ENCODE measurements at places on chromosomes 7 and 10.

GRCh38 chr7:156160811-156161210, 348.5 kb upstream of the SHH start:
- no peak for DNase-seq

GRCh38 chr7:23284871-23285270, 14.3 kb upstream of the MALSU1 start:
- DNase-seq: no peak

GRCh38 chr10:94403380-94404213, 1.3 kb downstream of the TBC1D12 start:
- DNase-seq: no peak

DNA sequence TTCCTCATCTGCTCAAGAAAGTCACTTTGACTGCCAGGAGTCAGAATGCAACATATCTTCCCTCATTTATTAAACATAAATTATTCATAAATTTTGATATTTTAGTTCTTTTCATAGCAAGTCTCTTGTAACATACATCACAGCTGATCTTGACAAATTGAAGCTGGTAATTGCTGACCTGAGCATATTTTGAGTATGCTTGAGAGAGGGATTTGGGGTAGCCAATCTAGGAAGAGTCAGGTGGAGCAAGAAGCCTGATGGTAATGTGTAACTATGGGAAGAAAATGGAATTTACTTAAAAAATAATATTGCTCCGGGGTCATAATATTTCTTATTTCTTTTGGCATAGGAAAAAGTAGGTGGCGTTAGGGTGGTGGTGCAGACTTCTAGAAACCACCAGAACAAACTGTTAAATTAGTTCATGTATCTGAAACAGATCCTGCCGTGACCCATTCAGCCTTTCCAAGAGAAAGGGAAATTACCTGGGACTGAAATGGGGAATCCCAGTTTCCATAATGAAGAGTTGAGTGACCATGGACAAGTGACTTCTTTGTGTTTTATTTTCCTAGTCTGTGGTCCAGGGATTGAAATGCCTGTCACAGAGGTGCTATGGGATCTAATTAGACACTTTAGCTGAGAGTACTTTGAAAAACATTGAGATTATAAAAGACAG, 12.9 kb downstream of the CPED1 start:
- no peak for DNase-seq

DNA sequence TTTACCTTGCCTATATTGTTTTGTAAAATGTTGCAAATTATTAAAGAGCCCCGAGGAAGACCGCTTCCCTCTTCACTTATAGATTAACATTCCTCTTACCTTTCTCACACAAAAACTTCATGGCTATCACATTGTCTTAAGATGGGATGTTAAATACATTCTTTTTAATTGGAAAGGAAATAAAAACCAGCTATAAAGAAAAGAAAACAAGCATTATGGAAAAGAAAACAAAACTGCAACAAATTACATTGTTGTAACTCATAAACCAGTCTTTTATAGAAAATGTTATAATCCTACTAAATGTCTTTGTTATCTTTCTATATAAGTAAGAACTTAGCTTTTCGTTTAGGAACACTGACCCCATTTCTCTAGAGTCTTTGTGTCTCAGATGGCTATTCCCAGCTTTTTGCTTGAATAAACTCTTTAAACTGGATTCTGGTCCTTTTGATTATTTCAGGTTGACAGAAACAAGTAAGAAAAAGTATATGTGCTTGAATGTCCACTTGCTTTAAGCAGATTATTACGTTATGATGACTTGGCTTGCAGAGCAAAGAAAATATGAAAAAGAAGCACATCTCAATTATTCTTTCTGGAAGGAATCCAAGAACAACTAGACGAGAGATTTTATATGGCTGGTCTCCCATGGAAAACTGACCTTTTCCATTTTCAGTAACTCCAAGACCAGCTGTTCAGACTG, 128.2 kb downstream of the AKR1D1 start:
- DNase-seq: no peak

GRCh38 chr7:32154797-32155196, 84.6 kb upstream of the PDE1C start:
- DNase-seq: no peak

- no peak for DNase-seq
Measured at GRCh38 chr10:71754562-71754961, 18.8 kb downstream of the VSIR start.

- DNase-seq: no peak
Measured at GRCh38 chr7:103989200-103989784, at the start of gene RELN. Gene RELN (minus strand): TSS chr7:103989658. CDS start chr7:103989356, 302 bp downstream.

DNA sequence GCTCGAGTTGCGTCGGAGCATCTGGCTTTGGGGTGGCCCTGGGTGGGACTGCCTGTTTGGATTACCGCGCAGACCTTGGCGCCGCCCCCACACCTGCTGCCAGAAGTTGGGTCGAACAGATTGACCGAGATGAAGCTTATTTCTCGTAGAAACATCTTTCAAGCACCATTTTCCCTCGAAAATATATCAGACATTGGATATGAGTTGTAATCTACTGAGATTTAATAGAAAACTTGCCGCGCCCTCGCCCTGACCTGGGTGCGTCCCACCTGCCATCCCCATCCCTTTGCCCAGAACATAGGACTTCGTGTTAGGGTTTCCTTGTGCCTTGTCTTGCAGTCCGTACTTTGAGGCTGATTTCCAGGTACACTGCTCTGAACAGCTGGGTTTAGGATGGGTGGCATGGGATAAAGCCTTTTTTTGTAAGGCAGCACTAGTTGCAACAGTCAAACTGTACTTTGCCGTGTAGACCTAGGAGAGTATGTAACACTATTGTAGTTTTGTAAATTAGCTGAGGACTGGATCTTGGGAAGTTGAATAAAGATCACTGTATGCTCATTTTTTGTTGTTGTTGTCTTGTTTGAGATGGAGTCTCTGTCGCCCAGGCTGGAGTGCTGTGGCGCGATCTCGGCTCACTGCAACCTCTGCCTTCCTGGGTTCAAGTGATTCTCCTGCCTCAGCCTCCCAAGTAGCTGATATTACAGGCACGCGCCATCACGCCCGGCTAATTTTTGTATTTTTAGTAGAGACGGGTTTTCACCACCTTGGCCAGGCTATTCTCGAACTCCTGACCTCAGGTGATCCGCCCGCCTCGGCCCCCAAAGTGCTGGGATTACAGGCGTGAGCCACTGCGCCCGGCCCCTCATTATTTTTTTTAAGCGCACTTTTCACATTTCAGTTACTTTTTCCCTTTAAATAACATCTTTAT, 978 bp downstream of the OGDH start:
- no peak for DNase-seq

DNA sequence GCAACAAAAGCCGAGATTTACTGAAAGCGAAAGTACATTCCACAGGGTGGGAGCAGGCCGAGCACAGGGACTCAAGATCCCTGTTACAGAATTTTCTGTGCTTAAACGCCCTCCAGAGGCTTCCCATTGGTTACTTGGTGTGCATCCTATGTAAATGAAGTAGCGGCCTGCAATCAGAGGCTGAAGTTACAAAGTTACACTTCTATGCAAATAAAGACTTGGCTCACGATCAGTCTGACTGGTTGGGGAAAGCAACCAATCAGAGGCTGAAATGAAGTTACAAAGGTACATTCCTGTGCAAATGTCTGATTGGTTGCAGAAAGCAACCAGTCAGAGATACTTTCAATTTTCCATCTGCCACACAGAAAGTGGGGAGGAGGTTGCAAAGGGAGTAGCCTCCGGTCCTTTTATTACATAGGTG, 4.1 kb downstream of the ACBD7 start:
- no peak for DNase-seq

GRCh38 chr7:24725554-24726241, 31.6 kb downstream of the GSDME start:
- no peak for DNase-seq

DNA sequence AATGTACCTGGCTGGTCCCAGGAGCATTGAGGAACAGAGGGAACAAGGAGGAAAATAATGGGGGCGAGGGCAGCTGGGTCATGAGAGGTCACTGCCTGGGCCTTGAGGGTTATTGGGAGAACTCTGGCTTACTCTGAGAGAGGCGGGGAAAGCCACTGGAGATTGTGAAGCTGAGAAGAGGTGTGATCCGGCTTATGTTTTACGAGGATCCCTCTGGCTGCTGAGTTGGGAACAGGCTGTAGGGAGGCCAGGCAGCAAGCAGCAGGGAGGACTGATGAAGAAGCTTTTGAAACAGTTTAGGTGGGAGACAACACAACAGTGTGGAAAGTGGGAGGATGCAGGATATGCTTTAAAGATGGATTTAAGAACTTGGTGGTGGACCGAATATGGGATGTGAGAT, 87.3 kb downstream of the FANK1 start:
- DNase-seq: no peak

- no peak for DNase-seq
Measured at GRCh38 chr7:86814661-86815379, 171.1 kb downstream of the GRM3 start.

GRCh38 chr10:72235544-72236279, 19.6 kb upstream of the ASCC1 start:
- no peak for DNase-seq

DNA sequence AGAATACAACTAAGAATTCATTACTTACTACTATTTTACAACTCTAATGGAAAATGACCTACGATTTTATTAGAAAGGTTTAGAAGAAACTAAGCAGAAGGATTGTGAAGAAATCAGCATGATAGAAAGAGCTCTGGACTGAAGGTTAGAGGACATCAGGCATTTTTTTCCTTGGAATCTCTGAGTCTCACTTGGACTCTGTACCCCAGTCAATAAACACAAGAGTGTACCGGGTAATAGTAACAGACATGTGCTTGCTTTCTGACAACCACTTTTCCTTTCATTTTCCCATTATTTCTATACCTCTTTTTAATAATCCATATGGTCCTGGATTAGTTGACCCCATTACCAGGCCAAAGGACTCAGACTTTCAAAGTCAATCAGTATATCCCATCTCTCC, 1240.9 kb upstream of the LRRTM3 start:
- no peak for DNase-seq

- DNase-seq: no peak
Measured at GRCh38 chr7:128835790-128836641, 5.8 kb downstream of the FLNC start.

GRCh38 chr10:109914966-109915365, 8.3 kb downstream of the XPNPEP1 start:
- no peak for DNase-seq

GRCh38 chr7:19262826-19263225, 117.6 kb upstream of the FERD3L start:
- no peak for DNase-seq

GRCh38 chr7:22452960-22453558, 46.9 kb downstream of the STEAP1B start:
- DNase-seq: no peak

- DNase-seq: no peak
Measured at GRCh38 chr10:73226663-73227062, 20.4 kb downstream of the DNAJC9 start.

GRCh38 chr10:50874723-50875122, 10.7 kb downstream of the A1CF start:
- no peak for DNase-seq

DNA sequence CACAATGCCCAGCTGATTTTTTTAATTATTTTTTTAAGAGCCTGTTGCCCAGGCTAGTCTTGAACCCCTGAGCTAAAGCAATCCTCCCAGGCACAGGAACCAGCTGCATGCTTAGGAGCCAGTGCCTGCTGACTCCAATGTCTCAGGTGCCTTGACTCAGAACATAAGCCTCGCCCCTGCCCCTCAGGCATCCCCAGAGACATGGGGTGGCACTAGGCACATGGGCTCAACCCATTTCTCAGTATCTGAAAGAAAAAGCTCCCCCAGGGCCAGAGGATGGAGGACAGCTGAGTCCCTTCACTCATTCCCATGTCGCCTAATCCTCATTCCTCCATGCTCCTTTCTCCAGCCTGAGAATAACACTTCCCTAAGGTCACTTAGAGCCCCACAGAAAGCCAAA, 39.1 kb downstream of the KCNH2 start:
- no peak for DNase-seq

DNA sequence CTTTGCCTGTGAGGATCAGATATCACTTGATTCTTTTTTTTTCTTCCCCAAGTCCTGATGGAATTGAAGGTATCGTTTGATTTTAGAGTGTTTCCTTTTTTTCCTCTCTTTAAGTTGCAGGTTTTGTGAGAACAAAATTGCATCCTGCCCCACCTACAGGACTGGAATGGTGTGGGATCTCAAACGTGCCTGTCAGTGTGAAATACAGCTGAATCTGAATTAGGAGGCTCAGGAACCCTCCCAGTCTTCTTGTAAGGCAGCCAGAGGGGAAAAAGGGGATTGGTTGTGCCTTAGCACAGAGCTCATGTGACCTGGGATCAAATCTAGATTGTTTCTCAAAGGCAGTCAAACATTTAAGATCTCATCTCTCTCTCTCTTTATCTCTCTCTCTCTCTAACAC, 32.7 kb upstream of the KLHL7 start:
- DNase-seq: no peak

- no peak for DNase-seq
Measured at GRCh38 chr7:45459476-45459875, 114.7 kb upstream of the ADCY1 start.

GRCh38 chr10:102546606-102547320, 43.0 kb downstream of the SUFU start:
- no peak for DNase-seq

DNA sequence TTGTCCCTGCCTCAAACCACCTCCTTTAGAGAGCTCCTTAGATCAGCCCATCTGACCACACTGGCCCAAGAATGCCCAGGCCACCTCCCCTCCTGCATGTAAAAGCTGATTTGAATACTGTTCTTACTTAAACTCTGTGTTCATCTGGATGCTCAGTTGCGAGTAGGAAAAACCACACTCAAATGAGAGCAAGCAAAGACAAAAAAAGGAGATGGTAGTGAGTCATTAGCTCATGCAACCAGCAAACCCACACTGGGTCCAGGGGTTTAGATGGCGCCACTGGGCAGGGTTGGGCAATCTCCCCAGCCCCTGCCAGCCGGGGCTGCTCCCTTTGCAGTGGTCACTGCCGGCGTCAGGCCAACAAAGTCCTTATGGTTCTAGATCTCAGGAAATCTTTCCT, 32.7 kb downstream of the TSPAN15 start:
- no peak for DNase-seq

DNA sequence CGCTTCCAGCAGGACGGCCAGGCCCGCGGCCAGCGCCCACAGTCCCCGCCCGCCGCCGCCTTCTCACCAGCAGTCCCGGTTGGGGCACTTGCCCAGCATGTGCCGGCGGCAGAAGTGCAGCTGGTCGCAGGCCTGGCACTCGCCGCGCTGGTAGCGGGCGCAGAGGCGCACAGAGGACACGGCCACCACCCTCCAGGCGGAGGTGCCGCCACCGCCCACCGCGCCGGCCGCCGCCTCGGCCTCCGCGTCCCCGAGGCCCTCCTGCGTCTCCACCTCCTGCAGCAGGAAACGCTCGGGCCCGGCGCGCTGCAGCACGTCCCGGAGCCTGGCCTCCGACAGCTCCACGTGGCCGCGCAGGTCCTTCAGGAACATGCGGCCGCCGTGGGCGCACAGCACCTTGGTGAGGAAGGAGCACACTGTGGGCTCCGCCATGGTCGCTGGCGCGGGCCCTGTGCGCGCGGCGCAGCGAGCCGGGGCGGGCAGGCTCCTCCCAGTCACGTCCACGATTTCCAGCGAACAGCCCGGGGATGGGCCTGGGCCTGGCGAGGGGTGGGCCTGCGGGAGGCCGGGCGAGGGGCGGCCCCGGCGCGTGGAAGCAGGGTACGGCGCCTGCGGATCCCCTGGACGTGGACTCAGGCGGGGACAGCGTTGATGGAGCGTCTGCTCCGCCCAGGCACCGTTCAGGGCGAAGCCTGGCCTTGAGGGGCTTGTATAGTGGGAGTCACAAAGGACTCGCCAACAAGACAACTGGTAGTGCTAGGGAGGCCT, at the start of gene ZC3HAV1L:
TSS of gene ZC3HAV1L (minus strand) at position 457 of the 768 bp plus-strand sequence. CDS start at position 432, 25 bp downstream.
- no peak for DNase-seq

- no peak for DNase-seq
Measured at GRCh38 chr7:134329614-134330346, 13.1 kb upstream of the SLC35B4 start.
